ENCODE measurements at places on chromosomes 6 and 20.

- DNase-seq: no peak
Measured at GRCh38 chr20:2507875-2508630, 662 bp downstream of the ZNF343 start.

GRCh38 chr20:14445902-14446301 is 108.5 kb upstream of the FLRT3 start:
- no peak for DNase-seq

GRCh38 chr20:19620446-19620845 is 137.6 kb upstream of the RIN2 start:
- no peak for DNase-seq

- no peak for DNase-seq
Measured at GRCh38 chr20:9517297-9518162, 3.1 kb downstream of the LAMP5 start.

GRCh38 chr20:11305406-11305805 is 612.3 kb upstream of the BTBD3 start:
- no peak for DNase-seq

GRCh38 chr20:35597186-35597585 is 18.4 kb upstream of the SPAG4 start:
- DNase-seq: no peak

DNA sequence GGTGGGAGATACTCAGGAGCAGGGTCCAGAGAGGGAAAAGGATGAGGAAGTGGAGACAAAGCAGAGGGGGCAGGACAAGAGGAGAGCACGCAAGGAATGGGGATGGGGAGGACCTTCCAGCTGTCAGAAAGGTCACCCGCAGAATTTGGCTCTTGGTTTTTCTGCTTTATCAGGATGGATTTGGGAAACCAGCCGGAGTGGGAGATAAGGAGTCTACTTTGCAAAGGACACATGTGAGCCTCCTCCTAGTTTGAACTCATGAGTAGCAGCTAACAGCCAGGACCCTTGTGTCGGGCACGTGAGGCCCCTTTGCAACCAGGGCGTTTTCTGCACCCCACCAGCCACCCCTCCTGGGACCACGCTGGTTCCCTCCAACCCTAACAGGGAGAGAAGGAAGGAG is 7.6 kb upstream of the MICA start:
- no peak for DNase-seq
